ENCODE measurements at places on chromosomes 1 and 21.

DNA sequence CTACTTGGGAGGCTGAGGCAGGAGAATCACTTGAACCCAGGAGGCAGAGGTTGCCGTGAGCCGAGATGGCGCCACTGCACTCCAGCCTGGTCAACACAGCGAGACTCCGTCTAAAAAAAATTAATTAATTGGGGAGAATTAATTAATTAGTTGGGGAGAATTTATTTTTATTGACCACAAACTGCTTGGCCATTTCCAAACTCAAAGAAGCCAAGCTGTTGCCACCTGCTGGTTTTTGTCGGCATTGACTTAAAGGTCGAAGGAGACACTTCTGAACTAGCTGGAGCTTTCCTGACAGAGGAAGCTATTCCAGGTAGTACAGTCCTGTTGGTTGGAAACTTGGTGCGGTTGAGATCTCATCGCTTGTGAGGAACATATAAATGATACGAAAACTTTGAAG is 13.1 kb downstream of the MAP1LC3C start:
- no peak for DNase-seq

- no peak for DNase-seq
Measured at GRCh38 chr1:47756006-47756405, 241.2 kb downstream of the TRABD2B start.

GRCh38 chr21:39061766-39062165 is 121.5 kb downstream of the PSMG1 start:
- DNase-seq = no peak

DNA sequence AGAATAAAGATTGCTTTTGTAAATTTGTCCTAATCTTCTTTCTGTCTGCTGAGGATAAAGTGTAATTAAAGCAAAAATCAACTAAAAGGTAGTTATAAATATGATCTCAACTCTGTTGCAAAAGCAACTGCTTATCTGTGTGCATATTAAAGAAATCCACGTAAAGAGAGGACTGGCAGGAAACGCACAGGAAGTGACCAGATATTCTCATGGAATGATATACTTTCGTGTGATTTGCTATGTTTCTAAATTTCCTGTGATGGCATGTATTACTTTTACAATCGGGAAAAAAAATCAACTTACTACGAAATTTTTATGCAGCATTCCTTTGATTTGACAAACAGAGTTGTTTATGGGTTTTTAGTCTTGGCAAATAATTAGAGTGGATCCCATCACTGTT is 75.4 kb downstream of the RGS2 start:
- DNase-seq = no peak

- no peak for DNase-seq
Measured at GRCh38 chr1:159222075-159222865, 17.6 kb downstream of the ACKR1 start.

DNA sequence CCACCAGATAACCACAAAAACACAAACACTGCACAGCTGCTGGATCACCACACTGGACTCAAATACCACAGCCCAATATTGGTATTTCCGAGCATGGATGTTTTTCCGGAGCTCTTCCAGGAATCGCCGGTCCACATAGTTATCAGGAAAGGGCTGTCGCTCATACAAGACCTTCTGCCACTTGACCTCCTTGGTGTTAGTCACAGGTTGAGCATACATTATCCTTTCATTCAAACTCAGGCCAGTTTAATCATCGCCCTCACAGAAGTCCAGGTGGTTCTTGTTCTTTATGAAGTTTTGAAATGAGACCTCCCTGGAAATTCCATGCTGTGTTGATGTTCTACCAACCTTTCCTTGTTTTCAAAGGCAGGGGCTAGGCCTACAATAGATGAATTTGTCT is 1.5 kb downstream of the PIGC start:
- DNase-seq = no peak

DNA sequence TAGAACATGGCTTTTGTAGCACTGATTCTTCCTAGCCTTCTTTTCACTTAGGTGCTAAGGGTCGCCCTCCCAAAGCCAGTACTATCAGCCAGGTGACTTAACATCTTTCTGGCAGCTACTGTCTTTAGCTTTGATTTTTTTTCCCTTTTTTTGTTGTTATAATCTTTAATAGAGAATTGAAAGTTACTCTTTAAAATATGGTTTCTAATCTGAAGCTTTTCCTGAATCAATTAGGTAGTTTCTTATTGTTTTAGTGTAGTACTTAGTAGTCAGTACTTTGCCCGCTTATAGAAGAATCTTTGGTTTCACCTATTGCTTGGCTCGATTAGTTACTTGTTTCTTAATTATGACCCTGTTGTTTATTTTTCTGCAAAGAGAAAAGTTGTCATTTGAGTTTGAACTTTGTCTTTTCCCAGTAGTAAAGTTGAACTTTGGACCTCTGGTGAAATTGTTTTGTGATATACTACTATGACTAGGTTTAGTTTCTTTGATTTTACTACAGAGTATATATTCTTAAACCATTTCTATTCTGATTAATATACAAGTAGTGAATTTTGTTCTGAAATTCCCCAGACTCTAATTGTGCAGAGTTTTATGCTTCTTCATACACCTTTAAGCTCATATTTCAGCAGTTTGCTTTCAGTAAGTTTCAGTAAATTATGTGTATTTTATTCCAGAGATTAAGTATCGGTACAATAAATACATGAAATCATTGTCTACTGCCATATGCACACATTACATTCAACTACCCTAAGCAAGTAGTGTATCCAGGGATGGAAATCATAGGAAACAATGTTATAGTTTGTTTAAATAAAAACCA is 3.9 kb downstream of the MAGI3 start:
- no peak for DNase-seq

DNA sequence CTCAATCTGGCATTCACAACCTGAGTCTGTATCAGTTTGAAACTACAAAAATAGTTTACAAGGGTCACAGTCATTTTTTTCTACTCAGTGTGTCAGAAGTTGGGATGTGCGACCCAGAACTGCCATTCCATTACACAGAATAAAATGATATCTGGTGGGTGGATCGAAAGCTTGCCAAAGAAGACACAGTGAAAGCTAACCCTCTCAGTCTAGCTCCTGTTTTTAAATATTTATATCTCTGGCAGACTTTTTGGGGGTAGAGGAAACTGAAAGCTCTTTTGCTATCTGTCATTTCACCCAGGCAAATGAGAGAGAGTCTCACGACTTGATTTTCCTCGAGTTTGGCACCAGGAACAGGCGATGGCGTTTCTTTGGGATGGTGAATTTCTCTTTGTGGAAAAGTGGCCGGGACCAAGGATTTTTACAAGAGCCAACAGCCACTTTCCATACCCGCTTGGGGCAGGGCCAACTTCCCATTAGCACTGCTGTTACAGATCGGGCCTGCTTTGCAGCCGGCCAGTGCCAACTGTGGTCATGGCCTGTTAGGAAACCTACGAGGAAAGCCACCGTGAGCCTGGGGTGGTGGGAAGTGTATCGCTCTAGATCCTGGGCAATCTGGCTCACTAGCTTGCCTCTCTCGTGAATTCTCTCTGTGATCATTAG is 185.5 kb upstream of the NFIA start:
- no peak for DNase-seq

DNA sequence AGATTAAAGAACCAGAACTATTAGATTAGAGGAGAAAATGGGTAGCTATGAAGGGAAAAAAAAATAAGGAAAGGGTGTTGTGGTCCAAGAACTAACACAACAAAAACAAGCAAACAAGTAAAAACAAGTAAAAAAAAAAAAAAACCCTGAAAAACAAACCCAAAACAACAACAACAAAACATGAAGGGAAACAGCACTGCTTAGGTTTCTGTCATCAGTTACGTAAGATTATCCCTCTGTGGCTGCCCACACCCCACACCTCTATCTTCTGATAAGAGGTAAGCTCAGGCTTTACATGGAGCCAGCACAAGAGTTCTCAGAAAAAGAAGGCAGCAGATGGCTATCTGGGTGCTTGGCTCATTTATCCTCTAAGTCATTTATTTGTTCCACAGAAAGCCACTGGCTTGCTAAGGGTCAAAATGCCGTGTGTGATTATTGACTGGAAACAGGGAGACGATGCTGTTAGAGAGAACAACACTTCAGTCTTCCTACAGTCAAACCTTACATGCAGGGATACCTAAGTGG is 57.5 kb downstream of the KIAA0319L start:
- no peak for DNase-seq

DNA sequence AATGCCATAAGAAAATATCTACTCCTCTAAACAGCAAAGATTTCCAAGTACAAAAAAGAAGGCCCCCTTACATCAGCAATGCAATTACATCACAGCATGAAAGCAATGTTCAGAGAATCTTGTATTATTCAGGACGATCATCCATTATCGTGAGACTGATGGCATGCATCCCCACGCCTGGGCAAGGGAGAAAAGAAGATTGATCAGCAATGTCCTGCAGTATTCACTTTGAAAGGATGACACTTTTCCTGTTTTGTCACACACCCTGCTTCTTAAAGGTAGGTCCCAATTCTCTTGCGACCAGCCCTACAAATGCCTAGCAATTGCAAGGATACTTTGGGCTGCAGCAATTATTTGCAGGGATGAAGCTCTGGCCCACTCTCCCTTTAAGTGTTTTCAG is 108.7 kb downstream of the TOMM20 start:
- DNase-seq = no peak

DNA sequence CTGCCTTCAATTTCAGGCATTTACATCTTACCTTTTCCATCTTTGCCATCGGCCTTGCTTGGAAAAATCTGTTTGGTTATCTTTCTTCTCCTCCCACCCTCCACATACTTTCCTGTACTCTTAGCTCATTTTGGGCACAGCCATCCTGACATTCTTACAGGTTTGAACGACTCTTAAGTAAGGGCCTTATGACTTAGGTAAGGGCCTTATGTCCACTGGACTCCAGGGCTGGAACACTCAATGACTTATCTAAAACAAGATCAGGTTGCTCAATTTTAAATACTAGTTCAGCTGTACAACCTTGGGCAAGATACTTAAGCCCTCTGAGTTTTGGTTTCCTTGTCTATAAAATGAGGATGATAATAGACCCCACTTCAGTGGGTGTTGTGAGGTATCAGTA is 40.9 kb downstream of the C1orf21 start:
- DNase-seq = no peak

- no peak for DNase-seq
Measured at GRCh38 chr1:164726235-164726634, 167.3 kb downstream of the PBX1 start.

DNA sequence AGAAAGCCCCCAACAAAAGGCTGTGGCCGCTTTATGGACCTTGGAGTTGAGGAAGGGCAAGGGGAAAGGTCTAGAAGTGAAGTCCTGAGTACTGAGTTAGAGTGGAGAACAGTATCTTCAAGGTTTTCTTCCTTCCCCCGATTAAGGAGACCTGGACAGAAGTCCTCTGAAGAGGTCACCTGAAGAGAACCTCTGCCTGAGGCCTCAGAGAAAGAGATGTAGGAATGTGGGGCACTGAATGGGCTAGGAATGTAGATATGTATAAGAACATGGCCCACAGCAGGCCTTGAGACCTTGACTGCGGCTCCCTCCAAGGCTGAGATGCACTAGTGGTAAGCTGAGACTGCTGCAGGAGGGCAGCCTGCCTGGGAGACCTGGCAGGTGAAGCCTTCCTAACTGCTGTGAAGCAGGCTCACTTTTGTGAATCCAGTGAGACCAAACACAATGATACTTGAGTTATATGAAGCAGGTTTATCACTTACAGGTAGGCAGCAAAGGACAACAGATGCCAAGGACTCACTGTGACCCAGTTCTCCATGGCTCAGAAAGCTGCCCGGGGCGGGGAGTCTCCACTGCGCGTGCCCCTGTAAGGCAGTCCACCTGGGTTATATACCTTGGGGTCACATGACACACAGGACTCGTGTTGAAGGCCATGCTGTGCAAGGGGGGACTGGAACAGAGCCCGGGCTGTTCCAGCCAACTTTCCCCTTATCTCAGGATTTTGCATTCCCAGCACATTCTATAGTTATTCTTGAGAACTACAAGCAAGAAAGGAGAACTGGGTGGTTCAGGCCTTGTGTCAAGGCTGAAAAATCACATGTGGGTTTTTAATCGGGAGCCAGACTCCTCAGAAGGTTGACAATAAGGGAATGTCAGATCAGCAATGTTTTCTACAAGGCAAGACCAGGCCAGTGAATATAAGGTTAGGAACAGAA is 78.8 kb upstream of the PPM1J start:
- DNase-seq = no peak

DNA sequence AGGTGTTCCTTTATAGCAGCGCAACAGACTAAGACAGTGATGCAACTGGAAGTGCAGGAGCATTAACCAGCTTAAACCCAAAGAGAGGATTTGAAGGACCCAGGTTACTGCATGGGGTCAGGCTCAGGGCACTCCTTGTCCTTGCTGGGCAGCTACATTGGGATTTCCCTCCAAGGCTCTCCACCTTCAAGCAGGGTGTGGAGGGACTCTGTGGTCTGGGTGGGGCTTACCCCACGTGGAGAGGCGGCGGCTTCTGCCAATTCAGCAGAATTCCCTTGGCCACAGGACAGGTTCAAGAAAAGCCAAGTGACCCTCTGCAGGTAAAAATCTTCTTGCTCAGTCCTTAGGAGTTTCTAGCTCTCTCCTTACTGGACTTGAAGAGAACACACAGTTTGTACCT is 6.5 kb downstream of the RRP1B start:
- DNase-seq = no peak

DNA sequence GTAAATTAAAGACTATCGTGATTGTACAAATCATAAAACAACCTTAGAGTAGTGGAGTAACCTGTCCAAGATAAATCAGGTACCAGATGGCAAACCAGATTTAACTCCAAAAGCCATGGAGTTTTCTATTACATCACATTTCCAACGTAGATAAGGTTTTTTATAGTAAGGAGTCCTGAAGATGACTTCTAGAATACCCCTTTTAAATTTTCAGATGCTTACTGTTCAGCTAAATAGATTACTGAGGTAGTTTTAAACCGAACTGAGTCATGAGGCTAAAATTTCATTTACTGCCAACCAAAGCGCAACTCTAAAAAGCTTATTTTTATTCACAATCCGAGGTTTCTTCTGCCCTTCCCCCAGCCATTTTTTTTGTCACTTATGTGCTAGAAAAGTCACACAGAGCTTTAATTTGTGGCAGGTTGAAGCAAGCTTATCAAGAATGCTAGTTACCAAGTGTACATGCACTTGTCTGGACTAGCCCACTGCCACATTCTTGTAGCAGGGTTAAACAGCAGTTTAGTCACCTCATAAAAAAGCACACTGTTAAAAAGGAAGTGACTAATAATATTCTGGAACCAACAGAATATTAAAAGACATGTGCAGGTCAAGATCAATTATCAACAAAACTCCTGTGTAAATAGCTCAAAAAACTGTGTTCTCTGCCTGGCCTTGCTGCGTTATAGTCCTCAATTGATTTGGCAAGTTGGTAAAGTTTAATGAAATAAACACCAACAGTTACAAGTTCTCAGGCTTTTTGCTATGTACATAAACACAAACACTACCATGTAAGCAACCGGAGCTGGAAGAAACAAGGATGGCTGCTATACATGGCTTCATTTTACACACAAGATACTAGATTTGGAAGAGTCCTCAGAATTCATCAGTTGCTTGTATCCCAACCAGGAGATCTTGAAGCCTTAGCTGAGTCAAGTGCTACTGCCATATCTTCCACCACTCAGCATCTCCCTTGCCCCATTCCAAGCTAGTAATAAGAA is 180.3 kb upstream of the DMRTA2 start:
- DNase-seq = no peak

Measured in activated CD8-positive, alpha-beta memory T cell treated with anti-CD3 and anti-CD28 coated beads, Interleukin-2, amount 50 U/mL, for 4 hours (primary cell).